Stimulated activated CD4-positive, alpha-beta T cell treated with anti-CD3 and anti-CD28 coated beads, Interleukin-12 subunit alpha, Interleukin-12 subunit beta, amount 100 ng/mL, for 24 hours (primary cell): ENCODE measurements at places on chromosomes 1 and 21.

DNA sequence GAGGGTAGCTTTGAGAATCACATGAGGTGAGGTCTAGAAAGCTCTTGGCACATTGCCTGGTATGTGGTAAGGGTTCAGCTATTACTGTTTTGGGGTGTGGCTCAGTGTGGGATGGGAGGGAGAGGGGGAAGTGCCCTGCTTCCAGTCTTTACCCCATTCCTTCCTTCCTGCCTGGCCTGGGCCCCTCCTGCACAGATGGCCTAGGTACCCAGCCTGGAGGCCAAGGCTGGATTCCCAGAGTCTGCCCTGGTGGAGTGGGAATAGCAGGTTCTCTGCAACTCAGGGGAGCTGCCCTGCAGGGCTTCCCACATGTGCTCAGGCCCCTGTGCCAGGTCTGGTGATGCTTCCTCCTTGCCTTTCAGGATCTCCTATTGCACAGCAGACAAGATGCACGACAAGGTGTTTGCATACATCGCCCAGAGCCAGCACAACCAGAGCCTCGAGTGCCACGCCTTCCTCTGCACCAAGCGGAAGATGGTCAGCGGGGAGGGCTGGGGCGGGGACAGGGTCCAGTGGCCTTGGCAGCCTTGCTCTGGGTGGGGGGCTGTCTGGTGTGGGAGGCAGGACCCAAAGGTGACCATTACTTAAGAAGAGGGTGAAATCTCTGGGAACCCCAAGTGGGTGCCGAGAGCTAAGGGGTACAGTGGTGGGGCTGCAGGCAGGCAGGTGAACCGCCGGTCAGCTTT lies 13.5 kb downstream of the LDLRAP1 start:
- no peak for DNase-seq

DNA sequence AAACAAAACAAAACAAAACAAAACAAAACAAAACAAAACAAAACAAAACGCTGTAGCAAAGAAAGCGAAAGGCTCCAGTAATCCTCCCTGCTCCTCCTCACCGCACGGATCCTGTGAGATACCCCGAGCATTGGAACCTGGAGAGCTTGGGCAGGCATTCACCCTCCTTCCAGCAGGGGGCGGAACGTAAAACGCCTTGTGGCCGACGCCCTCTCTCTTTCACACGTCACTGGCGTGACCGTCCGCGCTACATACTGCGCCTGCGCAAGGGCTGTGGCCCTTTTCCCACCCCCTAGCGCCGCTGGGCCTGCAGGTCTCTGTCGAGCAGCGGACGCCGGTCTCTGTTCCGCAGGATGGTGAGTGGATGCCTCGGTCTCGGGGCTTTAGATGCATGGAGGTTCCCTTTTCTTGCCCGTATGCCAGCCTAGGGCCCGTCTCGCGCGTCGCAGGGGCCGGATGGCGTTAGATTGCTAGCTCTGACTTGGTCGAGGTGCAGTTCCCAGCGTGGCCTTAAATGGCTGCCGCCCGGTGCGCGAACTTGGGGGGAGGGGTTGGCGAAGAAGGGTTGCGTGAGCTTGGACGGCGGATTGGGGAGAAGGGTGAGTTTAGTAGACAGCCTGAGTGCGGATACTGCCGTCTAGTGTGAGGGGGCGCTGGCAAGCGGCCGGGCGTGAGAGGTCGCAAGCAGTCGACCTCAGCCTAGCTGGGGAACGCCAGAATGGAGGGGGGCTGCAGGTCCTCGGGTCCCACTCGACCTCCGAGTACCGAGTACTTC lies at the start of gene RPL5:
Gene RPL5 (plus strand): TSS at position 279 of the 775 bp plus-strand sequence. CDS start 75 bp downstream, at position 354.
- DNase-seq: peak; percentile 95

DNA sequence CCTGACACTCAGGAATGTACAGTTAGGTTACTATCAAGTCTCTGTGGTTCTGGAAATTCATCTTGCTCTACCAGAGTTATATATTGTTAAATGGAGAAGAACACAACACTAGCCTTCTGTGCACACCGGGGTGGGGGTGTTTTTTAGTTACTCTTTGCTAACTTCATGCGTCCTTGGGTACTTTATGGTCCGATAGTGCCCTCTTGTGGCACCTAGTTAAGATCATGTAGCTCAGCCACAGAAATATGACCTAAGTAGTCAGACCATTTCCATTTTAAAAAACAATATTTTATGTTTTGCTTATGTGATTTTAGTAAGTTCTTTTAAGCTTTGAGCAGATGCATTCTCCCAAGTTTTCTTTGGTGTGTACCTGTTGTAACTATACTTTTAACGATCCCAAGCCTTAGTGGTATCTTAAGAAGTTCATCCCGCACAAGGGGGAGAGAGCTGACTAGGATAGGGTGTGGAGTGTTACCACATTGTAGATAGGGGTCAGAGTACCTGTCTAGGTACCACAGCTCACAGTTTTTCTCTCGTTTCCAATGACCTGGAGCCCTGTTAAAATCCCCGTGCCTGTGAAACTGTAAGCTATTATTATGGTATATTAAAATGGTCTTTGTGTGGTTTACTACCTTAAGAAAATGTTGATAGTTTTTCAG lies 20.6 kb upstream of the SH3D21 start:
- DNase-seq: peak; percentile 37

DNA sequence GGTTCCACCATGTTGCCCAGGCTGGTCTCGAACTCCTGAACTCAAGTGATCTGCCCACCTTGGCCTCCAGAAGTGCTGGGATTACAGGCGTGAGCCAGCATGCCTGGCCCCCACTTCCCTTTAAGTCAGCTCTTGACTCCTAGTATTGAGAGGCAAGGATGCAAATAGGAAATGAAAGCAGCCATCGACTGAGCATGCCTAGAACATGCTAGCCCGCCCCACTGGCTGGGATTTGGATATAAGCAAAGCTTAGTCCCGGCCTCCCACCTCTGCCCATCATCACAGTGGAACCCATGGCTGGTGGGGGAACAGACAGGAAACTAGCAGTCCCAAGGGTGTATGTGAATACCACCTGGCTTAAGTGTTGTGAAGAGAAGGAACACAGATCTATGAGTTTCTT lies 10.5 kb downstream of the C1orf167 start:
- DNase-seq: no peak

DNA sequence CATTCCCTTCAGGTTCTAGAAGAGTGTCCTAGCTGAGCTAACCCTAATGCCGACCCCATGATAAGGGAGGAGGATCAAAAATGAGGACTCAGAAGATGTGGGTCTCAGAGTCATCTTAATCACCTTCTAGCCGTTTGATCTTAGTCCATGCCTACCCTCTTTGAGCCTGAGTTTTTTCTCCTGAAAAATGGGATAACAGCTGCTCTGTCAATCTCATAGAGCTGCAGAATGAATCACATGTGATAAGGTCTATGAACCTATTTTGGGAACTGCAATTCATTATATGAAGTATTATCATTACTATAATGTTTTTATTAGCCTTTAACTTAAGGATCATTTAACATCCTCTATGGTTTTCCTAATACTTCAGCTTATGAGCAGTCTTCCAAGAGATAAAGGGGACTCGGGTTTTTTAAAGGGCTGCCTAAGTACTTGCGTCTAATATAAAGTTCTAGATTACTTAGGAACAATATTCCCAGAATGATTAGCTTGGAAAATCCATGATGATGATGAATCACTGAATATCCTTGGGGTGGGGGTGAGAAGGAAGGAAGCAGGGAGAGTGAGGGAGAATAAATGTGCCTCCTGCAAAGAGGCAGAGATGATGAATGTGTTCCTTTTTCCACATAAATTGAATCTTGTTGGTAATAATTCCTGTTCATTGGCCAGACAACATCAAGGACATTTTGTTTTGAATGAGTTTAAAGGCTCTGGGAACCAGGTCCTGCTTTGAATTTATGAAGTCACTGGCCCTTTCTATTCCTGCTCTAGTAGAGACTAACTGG lies 66.8 kb downstream of the COLGALT2 start:
- no peak for DNase-seq

DNA sequence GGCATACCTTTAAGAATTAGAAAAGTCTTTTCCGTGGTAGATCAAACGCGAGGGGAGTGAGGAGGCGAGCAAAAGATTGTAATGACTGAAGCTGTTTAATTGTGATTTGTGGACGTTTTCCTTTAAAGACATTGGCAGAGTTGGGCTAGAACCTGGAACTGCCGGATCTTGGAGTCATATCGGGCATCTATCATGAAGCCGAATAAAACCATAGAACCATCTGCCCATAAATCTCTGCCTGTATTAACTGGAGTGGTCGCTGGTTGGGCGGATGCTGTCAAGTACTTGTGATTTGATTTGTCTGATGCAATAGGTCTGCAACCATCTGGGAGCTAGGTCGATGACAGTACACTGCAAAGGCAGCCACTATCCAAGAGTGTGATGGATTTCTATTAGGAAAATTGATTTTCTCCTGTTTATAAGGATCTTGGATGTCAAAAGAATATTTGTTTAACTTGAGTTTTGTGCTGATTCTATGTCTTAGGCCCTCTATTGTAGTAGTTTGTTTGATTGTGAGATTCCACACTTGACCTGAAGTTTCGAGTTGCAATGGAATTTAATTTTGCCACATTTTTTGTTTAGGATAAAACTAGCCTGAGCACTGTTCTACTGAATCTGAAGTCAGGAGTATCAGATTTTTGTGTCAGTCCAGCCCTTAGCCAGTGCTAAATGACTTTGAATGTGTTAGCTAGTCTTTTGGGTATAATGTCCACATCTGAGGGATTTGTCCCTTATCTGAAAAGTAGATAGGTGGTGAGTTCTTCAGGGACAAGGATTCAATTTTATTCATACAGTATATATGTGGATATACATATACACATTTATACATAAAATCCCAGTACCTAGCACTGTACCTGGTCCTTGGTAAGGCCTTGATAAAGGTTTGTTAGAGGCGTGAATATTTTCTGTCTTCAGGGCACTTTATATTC lies 1.2 kb downstream of the SARS1 start:
- peak; percentile 20 for DNase-seq

GRCh38 chr1:109254621-109255096 lies 5.3 kb downstream of the CELSR2 start:
- DNase-seq: no peak

- DNase-seq: no peak
These were observed 50.0 kb downstream of the FOXO6 start for GRCh38 chr1:41411229-41411628.

- peak; percentile 23 for DNase-seq
These were observed 4.9 kb upstream of the ALDH4A1 start for GRCh38 chr1:18907021-18907916.

DNA sequence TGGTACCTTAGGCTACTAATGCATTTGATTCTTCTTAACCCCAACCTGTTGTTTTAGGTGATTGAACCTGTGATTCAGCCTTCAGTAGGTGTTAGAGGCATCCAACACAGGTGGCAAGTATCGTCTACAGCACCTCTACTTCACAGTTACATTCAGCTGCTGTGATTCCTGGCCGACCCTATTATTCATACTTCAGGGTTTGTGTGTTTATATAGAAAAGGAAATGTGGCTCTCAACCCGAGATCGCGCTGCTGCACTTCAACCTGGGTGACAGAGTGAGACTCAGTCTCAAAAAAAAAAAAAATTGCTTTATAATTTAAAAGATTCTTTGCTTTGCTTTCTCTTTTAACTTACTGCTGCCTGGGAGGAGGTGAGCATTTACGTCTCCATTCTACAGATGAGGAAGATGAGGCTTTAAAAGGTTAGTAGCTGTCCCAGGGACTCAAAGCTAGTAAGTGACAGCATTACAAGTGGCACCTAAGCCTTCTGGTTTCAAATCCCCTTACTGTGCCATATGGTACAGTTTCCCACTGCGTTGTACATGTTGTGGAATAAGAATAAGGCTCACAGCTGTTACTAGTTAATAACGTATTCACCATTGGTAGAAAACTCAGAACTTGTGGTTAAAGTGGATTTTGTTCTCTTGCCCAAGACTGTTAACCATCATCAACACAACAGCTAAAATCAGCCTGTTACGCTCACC lies 9.9 kb upstream of the GPR25 start:
- no peak for DNase-seq

- DNase-seq: no peak
These were observed 27.7 kb upstream of the POU3F1 start for GRCh38 chr1:38074302-38074677.

GRCh38 chr1:69244211-69244610 lies 323.5 kb upstream of the LRRC7 start:
- no peak for DNase-seq

GRCh38 chr1:21836010-21836409 lies 23.9 kb downstream of the LDLRAD2 start:
- no peak for DNase-seq

DNA sequence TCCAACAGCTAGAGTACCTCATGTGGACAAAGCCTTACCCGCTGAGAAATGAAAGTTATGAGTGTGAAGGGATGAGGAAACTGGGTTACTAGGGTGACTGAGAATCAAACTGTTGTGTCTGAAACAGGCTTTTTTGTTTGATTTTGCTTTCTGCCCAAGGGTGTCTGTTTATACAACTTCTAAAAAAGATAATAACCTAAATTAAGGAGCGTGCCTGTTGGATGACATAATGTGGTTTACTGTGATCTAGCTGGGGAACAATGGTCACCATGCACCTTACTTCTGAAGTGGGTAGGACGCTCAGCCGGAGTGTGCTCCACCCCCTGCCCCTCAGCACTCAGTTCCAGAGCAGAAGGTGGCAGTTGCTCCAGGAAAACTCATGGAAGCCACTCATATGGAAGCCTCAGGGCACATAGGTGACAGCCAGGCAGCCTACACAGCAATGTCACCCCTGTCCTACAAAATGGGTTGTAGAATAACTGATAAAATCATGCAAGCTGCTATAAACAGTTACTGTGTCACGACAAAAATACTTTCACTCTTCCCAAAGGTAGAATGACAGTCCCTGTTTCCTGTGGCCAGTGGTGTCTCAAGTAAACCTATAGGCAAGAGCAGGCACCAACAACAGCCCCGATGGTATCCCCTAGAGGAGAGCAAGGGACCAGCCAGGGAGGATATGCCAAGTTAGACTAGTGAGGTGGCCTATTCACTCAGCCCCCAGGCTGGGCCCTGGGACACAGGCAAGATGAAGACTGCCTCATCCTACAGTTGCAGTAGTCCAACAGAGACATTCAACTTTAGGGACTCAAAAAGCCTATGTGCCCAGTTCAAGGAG lies 29.3 kb downstream of the SIPA1L2 start:
- DNase-seq: no peak

DNA sequence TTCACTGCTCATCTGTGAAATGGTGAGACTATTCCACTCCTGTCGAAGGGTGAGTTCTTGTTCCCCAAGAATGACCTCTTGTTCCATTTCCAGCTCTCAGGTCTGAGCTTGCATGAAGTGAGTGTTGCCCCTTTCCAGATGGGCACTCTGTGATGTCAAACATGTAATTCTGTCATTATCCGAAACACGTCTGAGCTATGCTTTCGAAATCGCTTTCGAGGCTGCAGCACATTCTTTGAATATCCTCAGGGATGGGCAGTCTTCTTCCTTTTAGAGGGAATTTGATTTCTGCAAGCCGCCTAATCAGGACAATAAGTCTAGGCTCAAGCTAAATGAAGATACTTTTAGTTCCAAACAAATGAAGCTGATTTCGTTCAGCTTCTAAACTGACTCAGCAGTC lies 15.1 kb downstream of the NFASC start:
- no peak for DNase-seq

GRCh38 chr1:248913933-248914332 lies 7.9 kb downstream of the PGBD2 start:
- no peak for DNase-seq

DNA sequence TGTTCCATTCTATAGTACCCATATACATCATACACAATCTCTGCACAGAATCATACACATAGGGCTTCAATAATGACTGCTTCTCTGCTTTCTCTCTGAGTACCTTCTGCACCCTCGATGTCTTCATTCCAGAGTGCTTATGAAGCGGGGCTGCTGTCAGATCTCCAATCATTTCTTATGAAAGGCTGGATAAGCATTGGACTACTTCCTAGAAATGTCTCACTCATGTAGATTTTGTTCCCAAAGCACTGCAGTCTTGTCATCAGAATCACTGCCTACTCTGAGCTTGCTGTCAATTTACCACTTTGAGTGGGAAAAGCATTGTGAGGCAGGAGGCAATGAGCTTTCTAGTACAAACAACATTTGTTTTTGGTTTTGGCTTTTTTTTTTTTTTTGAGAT lies 179.0 kb downstream of the SLC35F3 start:
- DNase-seq: no peak
